Neural crest cell (in vitro differentiated cells): ENCODE measurements at places on chromosomes 12 and 14.

DNA sequence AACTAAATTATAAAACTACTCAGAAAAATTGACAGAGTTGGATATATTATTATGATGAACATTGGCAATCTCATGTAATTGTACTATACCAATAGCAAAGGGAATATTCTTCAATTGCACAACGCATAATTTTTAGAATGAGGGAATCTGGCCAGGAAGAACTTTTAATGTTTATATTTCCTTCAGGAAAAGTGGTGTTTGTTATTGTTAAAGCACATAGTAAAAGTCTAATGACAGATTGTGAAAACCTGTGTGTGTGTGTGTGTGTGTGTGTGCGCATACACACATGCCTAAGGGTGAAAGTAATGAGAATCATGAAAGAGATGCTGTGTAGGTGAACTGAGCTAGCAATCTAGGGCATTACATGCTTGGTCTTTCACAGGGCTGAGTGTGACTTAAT is 877.7 kb downstream of the SLC6A15 start:
- peaks cover 9% of the 10 kb centered on the region for H3K4me1 ChIP-seq
- H3K36me3 ChIP-seq: no peaks in the 10 kb centered on the region
- no peaks in the 10 kb centered on the region for H3K27me3 ChIP-seq
- no peak overlapping the region for H3K4me3 ChIP-seq
- no peak for DNase-seq

DNA sequence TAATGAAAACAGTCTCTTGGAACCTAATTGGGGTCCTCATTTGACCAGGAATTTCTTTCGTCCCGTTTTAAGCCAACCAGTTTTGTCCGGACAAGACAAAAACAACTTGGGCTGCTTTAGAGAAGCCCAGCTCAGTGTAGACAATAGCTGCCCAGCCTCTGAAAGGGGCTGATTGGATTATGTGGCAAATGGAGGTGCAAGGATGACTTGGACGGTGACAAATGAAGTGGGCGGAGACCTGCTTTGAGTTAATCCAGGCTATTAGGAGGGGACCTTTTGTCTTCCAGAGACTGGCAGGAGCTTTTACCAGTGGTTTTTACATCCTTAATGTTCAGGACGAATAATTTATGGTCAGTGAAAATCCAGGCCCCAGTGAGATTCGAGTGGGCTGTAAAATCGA is 4.8 kb downstream of the MEG3 start:
- H3K27ac ChIP-seq: no peak overlapping the region
- no peak for DNase-seq
- H3K4me1 ChIP-seq: peaks cover 57% of the 10 kb centered on the region

GRCh38 chr12:3493043-3493858 is 2.2 kb downstream of the PRMT8 start:
- H3K36me3 ChIP-seq: peaks cover 2% of the 10 kb centered on the region
- peak overlapping the region; percentile 91 for H3K4me3 ChIP-seq
- peaks cover 93% of the 10 kb centered on the region for H3K27me3 ChIP-seq
- H3K4me1 ChIP-seq: peaks cover 31% of the 10 kb centered on the region

GRCh38 chr14:54123841-54124240 is 167.2 kb upstream of the BMP4 start:
- H3K4me3 ChIP-seq: no peak overlapping the region
- H3K27ac ChIP-seq: no peak overlapping the region
- no peak for DNase-seq
- peaks cover 6% of the 10 kb centered on the region for H3K27me3 ChIP-seq

DNA sequence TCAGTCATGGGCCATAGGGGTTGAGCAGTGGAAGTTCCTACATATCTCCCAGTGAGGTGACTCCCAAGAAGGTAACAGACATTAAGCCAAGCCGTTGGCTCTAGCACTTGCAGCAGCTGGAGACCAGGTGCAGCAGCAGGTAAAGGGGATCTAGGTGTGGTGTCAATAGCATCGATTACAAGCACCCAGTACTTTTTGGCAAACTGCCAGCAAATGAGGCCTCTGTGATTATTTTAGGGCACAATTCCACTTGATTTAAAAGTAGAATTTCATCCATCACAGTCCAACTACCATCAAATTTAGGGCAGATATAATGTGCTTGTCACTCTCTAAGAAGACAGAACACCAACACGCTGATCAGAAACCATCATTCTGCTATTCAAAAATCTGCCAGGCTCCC is 224.1 kb upstream of the EGLN3 start:
- DNase-seq: no peak
- no peak overlapping the region for H3K4me3 ChIP-seq
- no peaks in the 10 kb centered on the region for H3K27me3 ChIP-seq
- peak overlapping the region; percentile 31 for H3K27ac ChIP-seq
- no peaks in the 10 kb centered on the region for H3K36me3 ChIP-seq
